Effector memory CD8-positive, alpha-beta T cell (primary cell): ENCODE measurements at places on chromosomes 6 and 20.

DNA sequence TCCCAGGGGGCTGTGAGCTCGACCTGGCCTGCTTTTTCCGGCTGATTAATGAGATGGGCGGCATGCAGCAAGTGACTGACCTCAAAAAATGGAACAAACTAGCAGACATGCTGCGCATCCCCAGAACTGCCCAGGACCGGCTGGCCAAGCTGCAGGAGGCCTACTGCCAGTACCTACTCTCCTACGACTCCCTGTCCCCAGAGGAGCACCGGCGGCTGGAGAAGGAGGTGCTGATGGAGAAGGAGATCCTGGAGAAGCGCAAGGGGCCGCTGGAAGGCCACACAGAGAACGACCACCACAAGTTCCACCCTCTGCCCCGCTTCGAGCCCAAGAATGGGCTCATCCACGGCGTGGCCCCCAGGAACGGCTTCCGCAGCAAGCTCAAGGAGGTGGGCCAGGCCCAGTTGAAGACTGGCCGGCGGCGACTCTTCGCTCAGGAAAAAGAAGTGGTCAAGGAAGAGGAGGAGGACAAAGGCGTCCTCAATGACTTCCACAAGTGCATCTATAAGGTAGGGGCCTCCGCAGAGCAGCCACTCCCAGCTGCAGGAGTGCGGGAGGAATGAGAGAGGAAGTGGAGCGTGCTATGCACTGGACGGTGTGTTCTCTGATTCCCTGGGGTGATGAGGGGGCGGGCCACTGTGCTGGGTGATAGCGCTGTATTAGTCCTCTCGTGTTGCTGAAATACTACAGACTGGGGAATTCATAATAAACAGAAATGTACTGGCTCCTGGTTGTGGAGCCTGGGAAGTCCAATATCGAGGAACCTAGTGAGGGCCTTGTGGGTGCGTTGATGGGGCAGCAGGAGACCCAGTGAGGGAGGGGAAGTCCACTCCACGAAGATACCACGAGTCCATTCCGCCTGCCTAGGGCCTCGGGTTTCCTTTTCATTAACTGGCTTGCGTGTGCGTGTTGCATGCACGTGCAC, 161.7 kb downstream of the DTNBP1 start:
- DNase-seq = no peak

DNA sequence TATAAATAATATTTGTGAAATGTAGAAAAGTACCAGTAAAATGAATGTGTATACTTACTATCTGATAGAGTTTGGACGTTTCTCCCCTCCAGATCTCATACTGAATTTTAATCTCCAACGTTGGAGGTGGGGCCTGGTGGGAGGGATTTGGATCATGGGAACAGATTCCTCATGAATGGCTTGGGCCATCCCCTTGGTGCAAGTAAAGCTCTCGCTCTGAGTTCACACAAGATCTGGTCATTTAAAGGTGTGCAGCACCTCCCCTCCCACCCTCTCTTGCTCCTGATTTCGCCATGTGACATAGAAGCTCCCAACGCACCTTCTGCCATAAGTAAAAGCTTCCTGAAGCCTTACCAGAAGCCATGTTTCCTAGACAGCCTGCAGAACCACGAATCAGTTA, 219.0 kb downstream of the HACE1 start:
- DNase-seq = no peak

- DNase-seq = no peak
Measured at GRCh38 chr6:137856138-137856898, 10.7 kb upstream of the TNFAIP3 start.

GRCh38 chr6:26019967-26020328, 57.3 kb downstream of the TRIM38 start:
- no peak for DNase-seq

GRCh38 chr6:8207191-8207868, 105.0 kb upstream of the EEF1E1 start:
- no peak for DNase-seq

DNA sequence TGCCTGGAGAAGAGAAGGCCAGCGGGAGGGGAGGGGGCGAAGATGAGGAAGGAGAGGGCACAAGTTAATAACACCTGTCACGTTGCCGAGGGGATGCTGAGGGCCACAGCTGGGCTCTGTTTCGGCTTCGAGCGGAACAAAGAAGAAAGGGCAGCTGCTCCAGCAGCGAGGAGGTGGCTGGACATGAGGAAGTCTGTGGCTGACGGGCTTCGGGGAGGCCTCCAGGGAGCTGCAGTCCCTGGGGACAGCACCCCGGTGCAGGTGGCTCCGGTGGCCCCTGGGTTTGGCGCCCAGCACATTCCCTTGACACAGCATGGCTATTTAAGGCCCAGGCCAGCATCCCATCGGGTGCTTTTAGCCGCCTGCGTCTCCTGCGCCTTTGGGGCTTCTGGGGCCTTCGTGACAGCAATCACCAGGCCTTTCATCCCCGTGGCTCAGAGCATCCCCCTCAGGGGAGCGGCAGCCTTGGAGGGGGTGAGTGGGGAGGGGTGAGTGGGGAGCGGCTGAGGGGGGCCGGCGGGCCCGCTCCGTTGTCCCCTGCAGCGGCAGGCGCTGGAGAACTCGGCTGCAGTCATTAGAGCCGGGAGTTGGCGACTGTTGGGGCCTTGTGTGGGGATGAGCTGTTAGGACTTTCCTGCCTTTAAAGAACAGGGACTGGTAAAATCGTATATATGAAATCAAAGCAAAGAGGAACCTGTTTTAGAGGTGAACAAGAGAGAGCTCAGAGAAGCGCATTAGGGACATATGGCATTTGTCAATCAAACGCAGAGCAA, 99.0 kb downstream of the TMEM242 start:
- no peak for DNase-seq

- DNase-seq = peak; percentile 33
Measured at GRCh38 chr6:111837007-111837406, 36.2 kb downstream of the FYN start.

GRCh38 chr6:47967843-47968242, 143.2 kb downstream of the PTCHD4 start:
- no peak for DNase-seq

- DNase-seq = no peak
Measured at GRCh38 chr6:132388291-132388690, 13.0 kb downstream of the MOXD1 start.

DNA sequence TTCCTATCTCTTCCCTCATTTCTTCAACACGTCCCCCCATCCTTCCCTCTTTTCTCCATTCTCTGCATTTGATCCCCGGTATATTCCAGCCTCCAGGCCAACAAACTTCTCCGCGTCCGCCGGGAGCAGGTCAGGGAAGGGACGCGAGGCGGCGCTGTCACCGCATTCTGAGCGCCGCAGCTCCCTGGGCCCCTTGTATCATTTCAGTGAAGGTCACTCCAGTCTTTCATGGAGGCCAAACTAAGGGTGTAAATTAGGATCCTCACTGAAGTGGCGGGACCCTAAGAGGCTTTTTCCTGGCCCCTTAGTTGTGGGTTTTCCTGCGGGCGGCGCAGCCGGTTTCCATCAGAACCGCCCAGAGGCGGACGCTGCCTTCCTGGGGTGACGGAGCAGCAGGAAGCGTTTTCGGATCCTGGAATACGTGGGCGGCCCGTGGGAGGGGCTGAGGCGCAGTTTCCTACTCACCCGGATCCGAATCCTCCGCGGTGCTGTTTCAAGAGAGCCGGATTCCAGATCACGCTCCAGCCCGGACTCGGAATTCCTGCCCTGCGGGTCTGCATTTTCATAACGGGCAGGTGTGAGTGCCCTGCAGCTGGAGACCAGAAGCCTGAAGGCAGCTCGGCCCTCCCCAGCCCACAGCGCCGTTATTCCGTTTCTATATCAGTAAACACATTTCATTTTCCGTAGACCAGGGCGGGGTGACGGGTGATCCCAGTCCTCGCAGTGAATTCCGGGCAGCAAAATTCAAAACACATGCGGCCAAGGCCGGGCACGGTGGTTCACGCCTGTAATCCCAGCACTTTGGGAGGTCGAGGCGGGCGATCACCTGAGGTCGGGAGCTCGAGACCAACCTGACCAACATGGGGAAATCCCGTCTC, 3.6 kb upstream of the MICA start:
- DNase-seq = peak; percentile 52

GRCh38 chr20:44402391-44403193, 47.1 kb downstream of the HNF4A start:
- no peak for DNase-seq

DNA sequence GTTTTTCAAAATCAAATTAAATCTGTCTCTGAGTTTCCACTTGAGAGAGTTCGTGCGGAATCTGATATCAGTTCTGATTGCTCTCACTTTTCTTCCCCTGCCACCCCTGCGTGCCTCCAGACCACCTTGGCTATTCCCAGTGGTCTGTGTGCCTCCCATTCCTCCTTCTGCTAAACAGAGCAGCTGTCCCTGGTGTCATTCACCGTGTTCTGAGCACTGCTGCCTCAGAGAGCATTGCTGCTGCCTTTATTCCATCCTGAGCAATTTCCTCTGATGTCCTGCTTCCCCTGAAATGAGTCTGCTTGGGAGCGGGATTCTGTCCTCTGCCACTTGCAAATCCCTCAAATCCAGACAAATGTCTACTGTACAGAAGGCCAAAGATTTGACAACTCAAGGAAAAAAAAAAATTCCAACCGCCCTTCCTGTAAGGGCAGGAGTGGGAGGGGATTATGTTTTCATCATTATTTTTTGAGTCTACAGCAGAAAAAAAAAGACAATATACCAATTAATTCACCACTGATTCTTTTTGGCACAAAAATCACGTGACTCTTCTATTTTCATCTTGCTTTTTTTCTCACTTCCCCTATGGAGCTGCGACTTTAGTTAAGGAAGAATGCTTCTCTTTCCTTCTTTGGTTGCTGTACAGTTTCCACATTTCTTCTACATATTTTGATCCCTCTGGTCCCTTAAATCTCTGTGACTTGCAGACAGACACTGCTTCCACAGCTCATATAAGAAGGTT, 833.0 kb downstream of the EPHA7 start:
- no peak for DNase-seq

GRCh38 chr6:16585805-16586204, 175.5 kb downstream of the ATXN1 start:
- DNase-seq = no peak

- DNase-seq = no peak
Measured at GRCh38 chr6:78483553-78484197, 383.7 kb upstream of the IRAK1BP1 start.

GRCh38 chr6:130841128-130841728, 14.0 kb downstream of the SMLR1 start:
- DNase-seq = no peak
